Type B pancreatic cell (in vitro differentiated cells): ENCODE measurements at places on chromosomes 13 and 19.

- no peak for DNase-seq
These were observed 41.1 kb downstream of the TMTC4 start for GRCh38 chr13:100633461-100633860.

GRCh38 chr13:75050419-75051046, 431.4 kb downstream of the TBC1D4 start:
- DNase-seq, result no peak

- no peak for DNase-seq
These were observed 911.0 kb downstream of the UQCRFS1 start for GRCh38 chr19:28301961-28302360.

GRCh38 chr13:30240608-30241007, 66.7 kb downstream of the KATNAL1 start:
- no peak for DNase-seq

DNA sequence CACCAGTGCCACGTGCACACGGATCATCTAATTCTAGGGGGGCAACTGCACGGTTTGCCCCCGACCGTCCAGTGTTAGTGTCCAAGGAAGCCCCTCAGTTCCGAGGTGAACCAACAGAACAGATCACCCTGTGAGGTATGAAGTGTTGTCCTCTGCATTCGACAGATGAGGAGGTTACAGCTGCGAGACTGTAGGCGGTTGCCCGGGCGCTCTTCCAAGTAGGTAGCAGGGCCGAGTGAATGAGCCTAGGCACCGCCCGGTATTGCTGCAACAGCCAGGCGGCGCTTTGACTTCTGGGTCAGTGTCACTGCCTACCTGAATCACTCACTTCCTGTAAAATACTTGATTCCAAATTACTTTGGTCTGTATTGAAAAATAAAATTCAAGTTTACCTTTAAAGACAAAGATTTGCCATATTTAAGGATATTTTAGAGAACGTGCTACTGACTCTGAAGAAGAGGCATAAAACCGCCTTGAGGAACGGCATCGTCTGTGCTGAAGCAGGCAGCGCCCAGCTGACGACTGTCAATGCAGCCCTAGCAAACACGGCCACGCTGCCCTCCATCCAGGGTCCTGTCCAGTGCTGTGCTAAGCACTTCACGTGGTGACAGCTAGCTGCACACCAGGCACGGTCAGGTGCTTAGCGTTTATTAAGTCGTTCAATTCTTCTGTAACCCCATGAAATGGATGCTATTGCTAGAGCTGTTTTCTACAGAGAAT, 19.3 kb upstream of the RASA3 start:
- no peak for DNase-seq

GRCh38 chr19:5694167-5694955, 4.3 kb downstream of the RPL36 start:
- no peak for DNase-seq

- no peak for DNase-seq
These were observed 14.6 kb upstream of the USE1 start for GRCh38 chr19:17200408-17201079.

GRCh38 chr13:101763191-101763590, 310.7 kb downstream of the ITGBL1 start:
- no peak for DNase-seq

DNA sequence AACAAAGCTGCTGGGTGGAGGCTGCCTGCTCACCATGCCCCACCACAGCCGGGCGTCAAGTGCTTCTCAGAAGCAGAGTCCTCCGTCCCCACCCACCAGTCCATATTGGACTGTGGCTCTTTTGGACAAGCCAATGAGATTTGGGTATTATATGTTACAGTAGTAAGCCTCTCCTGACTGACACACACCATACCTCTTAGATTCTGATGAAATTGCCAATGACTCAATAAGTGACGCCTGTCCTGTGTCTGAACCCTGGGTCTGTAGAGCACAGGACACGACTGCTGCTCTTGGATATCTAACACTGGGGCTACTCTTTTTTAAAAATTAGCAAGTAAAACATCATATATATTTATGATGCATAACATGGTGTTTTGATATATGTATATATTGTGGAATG, 44.8 kb upstream of the UBAC2 start:
- no peak for DNase-seq

GRCh38 chr13:68923995-68924394, 1183.6 kb upstream of the ATXN8OS start:
- DNase-seq, result no peak

DNA sequence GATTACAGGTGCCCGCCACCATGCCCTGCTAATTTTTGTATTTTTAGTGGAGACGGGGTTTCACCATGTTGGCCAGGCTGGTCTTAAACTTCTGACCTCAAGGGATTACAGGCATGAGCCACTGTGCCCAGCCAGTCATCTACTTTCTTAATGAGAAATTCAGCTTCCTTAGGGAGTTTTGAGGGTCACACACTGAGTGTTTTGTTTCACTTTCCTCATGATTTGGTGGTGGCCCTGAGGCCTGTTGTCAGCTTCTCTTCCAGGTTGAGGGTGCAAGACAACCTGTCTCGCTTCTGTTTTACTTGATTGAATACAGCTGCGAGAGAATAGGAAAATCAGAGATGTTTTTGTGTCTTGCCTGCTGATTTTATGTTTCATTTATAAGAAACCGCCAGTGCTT, 9.9 kb downstream of the FRY start:
- DNase-seq, result no peak

DNA sequence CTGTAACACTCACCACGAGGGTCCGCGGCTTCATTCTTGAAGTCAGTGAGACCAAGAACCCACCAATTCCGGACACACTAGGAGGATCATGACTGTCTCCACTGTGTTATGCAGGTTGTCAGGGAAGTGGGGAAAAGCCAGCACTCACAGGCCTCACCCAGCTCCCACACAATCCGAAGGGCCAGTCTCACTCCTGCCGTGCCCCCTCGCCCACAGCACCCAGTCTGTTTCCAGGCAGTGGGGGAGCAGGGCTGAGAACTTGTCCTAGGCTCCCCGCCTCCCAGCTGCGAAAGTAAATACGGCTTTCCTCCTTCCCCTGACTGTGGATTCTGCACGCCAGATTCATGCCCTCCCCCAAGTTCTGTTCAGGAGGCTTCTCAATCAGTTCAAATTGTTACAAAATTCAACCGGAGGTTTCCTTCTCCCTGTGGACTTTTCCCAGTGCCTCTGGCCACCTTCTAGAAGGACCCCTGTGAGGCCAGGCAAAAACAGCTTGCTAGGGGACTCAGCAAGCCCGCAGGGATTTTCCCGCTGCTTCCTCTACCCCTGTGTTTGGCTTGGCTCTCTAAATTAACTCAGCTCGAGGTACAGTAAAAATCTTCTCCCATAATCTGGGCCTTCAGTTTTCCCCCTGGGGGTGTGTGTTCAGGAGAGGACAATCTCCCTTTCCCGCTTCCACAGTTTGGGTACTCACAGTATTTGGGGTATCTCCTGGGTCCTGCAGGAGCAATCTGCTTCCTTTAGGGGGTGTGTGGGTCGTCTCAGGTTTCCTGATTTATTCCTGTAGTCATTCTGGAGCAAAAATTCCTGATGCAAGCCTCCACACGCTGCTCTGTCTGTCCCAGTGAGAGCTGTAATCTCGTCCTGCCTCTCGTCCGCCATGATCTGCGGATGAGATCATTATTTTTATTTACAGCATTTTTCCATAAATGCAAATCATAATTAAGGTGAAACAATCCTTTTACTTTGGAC, 899.8 kb downstream of the GPC5 start:
- DNase-seq, result no peak

GRCh38 chr13:36884235-36884634, 35.8 kb downstream of the SMAD9 start:
- no peak for DNase-seq

DNA sequence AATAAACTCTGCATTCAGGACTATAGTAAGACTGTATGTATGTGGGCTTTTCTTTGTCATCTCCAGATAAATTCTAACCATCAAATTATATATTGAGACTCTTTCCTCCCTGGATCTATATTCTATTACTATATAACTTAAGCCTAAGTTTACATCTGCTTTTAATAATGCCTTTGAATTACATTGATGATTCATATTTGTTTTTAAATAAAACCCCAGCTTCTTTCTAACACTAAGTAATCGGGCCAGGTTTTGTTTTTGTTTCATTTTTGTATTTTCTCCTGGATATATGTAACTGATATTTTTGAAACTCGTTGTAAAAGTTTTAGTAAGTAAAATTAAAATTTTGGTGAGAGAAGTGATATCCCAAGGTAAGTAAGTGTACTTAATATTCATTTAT, 1599.1 kb downstream of the PCDH9 start:
- no peak for DNase-seq

- DNase-seq, result no peak
These were observed 263.4 kb downstream of the FGF9 start for GRCh38 chr13:21934284-21934683.

- no peak for DNase-seq
These were observed 1048.6 kb downstream of the PCDH17 start for GRCh38 chr13:58680115-58680514.

- peak; percentile 83 for DNase-seq
These were observed 17.9 kb upstream of the ZNF175 start for GRCh38 chr19:51552996-51553725.

GRCh38 chr13:35470671-35471661, 5.5 kb downstream of the MAB21L1 start:
- peak; percentile 79 for DNase-seq

DNA sequence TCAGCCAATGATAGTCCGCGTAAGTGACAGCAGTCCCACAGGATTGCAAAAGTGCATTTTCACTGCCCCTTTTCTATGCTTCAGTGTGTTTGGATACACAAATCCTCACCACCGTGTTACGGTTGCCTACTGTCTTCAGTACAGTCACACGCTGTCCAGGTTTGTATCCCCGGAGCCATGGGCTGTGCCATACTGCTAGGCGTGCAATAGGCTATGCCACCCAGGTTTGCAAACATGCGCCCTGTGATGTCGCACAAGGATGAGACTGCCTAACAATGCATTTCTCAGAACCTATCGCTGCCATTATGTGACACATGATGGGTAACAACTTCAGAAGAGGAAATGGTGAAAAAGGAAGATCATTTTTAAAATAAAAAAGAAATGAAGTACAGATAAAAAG, 16.8 kb upstream of the ADPRHL1 start:
- no peak for DNase-seq

DNA sequence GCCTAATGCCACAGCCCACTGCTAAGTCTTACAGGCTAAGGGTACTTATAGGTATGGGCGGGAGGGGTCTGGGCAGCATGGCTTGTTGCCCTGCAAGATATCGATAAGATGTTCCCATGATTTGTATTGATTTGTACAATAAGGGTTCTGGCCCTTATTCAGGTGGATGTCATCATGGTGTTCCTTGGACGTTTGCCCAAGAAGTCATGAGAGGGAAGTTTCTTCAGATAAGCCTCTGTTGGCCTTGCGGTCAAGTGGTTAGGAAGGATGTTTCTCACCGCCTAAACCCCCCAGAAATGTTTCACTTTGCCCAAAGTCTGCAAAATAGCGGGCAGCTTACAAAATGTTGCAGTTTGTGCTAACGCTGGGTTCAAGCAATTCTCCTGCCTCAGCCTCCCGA, 7.3 kb downstream of the PARP4 start:
- no peak for DNase-seq

GRCh38 chr19:41023193-41023592, 32.1 kb downstream of the CYP2B6 start:
- no peak for DNase-seq

DNA sequence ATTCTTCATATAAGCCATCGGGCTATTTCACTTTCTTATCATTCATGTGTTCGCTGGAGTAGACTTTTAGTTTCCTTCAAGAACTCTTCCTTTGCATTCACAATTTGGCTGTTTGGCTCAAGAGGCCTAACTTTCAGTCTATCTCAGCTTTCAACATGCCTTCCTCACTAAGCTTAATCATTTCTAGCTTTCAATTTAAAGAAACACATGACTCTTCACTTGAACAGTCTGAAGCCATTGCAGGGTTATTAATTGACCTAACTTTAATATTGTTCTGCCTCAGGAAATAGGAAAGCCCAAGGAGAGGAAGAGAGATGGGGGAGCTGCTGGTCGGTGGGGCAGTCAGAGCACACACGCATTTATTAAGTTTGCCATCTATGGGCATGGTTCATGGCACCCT, 158.1 kb downstream of the SUCLA2 start:
- no peak for DNase-seq

GRCh38 chr19:30222428-30222873, 149.7 kb upstream of the ZNF536 start:
- no peak for DNase-seq

- DNase-seq, result no peak
These were observed 8.9 kb downstream of the ACTN4 start for GRCh38 chr19:38656171-38656981.

GRCh38 chr13:98307463-98308085, 130.5 kb upstream of the RNF113B start:
- no peak for DNase-seq

GRCh38 chr19:42512743-42513304, 15.5 kb downstream of the CEACAM1 start:
- no peak for DNase-seq

DNA sequence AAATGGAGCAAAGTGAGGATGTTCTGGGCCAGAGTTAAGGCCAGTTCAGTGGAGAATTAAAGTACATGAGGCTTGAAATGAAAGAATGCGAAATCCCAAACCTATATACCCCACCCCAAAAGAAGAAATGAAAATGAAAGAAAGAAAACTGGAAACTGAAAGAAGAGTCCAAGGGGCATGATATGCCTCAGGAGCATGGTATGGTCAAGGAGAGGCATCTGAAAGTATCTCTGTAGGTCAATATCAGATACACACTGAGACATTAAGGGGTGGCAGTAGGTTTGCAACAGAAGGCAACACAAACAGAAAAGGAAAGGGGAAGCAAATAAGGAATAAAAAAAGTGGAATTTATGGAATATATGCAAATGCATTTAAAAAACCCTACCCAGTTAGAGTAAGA, 166.5 kb downstream of the COG6 start:
- DNase-seq, result no peak

- no peak for DNase-seq
These were observed 8.8 kb downstream of the ADAT3 start for GRCh38 chr19:1913781-1914577.

DNA sequence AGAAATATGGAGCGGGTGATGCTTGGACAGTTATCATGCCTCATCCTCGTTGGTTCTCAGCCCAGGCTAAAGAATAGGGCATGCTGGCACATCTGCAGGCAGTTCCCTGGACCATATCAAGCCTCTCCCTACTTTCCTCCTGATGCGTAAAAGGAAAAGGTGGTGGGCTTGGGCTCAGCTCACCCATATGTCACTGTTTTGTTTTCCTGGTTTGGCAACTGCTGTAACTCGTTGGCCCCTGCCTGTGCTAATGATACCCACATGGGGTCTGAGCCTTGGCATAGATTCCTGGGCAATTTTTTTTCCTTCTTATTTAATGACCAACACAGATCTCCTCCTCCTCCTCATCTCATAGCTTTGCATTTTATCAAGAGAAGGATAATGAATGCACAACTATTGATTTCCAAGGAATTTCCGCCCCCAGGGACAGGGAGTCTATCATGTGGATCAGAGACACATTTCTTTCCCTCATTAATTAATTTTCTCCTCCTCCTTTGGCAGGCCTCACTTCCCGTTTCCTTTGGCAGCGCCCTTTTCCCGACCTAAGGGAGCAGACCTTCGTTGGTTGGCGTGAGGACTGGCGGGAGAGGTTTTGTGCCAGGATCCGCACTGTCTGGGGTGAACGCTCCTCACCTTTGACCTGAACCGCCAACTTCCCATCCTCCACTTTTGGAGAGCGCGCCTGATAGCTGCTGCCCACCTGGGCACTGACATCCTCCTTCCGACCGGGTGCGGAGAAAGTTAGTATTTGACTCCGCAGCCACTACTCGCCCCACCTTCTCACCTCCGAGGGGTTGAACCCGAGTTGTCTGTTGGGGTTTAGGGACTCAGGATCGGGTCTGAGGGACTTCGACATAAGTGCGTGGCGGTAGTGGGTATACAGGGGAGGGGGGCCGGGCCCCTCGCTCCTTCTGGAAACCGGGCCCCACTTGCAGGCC, 3.4 kb upstream of the POU4F1 start:
- DNase-seq, result no peak
